Sigmoid colon (tissue), 7 donors: ENCODE measurements at places on chromosomes 2 and 18. TPM values are rescaled to one million over a fixed set of nuclear protein-coding genes. Genes with fewer than 3 reads are reported as not detected.

RAB17 gene
- 0.33 TPM for total RNA-seq

ST8SIA5 gene
- 0.33 TPM for total RNA-seq

- peak; percentile 77 for DNase-seq
Measured at GRCh38 chr18:79965119-79965902, 868 bp downstream of the HSBP1L1 start.

DNA sequence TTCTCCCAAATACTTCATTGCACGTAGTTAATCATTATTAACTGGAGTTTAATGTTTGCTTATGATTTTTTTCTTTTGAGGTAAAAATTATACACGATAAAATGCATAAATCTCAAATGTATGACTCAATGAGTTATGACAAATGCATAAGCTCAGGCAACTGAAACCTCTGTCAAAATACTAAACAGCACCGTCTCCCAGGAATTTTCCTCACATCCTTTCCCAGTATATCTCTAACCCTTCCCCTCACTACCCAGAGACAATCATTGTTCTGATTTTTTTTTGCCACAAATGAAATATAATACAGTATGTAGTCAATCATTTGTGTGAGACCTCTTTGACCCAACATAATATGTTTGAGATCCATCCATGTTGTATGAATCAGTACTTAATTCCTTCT, 606.5 kb downstream of the CPS1 start:
- DNase-seq: no peak

- no peak for DNase-seq
Measured at GRCh38 chr2:144211826-144212225, 308.1 kb downstream of the ZEB2 start.

HAAO gene
- 3.9 TPM for total RNA-seq

C1QL2 gene
- not detected for total RNA-seq

RAMP1 gene
- 324 TPM for total RNA-seq

GRCh38 chr18:47754311-47755101, 176.0 kb downstream of the SMAD2 start:
- DNase-seq: no peak

DNA sequence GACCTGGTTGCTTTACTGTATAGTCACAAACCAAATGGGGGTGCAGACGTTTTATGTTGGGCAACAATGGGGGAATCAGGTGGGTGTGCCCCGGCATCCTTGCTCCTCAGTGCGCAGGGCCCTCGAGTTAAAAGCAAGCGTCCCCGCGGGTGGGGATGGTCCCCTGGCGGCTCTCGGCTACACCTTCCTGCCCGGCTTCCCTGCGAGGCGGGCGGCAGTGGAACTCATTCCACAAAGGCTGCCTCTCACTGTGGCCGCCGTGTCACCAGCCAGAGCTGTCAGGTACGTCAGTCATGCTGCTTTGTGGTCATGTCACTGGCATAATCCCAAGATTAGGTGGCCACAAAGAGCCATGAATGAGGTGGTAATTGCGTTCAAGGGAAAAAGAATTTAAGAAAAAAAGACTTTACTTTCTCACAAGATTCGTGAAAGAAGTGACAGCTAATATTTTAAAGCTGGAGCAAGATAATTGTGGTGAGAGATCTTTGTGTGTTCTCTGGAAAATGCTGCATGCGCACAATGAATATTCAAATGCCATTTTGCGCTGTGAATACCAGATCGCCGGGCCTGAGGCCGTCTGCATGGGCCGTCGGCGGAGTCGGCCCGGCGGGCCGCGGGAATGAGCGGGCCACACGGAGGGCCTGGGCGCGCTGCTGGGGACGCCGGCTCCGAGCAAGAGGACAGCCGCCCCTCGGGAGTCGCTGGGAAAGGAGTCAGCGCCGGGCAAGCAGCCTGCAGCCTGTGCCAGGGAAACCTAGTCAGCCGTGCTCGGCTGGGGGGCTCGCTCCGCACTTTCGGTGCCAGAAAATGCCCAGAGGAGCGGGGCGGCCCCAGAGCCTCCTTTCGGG, 82.3 kb upstream of the LDLRAD4 start:
- no peak for DNase-seq

ADAM23 gene
- 2.1 TPM for total RNA-seq

MPP4 gene
- 0.36 TPM for total RNA-seq

GRCh38 chr2:47528874-47529273, 125.9 kb downstream of the MSH2 start:
- no peak for DNase-seq

- no peak for DNase-seq
Measured at GRCh38 chr2:46569061-46569560, 89.7 kb downstream of the TMEM247 start.

APCDD1 gene
- 8.9 TPM for total RNA-seq

TTN gene
- 20.2 TPM for total RNA-seq

DNA sequence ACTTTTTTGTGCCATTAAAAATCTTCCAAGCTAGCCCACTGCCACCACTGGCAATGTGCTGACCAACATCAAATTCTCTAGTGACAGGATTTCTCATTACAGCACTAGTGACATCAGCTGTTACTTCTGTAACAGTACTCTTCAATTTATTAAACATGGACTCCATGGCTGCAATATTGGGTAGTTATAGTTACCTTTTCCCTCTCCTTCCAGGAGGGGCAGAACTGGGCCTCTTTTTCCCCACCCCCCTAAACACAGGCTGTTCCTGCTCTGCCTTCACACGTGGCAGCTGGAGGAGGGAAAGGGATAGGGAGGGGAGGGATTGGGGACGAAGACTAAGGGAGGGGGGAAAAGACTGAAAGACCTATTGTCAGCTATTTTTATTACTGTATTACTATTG, 38.1 kb downstream of the TRAK2 start:
- no peak for DNase-seq

- DNase-seq: no peak
Measured at GRCh38 chr2:217048730-217049129, 188.9 kb upstream of the TNP1 start.

TUBA4B gene
- not detected for total RNA-seq

DNA sequence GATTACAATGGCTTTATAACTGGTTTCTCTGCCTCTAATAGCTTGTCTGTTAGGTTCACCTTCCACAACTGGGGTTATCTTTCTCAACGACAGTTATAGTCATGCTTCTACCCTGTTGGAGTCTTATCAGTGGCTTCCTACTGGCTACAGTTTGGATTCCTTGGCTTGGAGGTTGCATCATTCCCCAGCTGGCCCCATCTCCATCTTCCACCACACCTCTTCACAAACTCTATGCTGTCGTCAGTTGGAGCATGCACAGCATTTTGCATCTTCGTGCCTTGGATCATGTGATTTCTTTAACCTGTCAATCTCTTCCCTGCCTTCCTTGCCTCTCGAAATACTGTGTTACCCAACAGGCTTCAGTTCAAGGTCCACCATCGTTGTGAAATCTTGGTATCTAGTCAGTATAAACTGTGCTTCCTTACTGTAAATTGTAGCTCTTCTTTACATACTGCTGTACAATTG, 316.3 kb upstream of the CXCR4 start:
- no peak for DNase-seq

DNA sequence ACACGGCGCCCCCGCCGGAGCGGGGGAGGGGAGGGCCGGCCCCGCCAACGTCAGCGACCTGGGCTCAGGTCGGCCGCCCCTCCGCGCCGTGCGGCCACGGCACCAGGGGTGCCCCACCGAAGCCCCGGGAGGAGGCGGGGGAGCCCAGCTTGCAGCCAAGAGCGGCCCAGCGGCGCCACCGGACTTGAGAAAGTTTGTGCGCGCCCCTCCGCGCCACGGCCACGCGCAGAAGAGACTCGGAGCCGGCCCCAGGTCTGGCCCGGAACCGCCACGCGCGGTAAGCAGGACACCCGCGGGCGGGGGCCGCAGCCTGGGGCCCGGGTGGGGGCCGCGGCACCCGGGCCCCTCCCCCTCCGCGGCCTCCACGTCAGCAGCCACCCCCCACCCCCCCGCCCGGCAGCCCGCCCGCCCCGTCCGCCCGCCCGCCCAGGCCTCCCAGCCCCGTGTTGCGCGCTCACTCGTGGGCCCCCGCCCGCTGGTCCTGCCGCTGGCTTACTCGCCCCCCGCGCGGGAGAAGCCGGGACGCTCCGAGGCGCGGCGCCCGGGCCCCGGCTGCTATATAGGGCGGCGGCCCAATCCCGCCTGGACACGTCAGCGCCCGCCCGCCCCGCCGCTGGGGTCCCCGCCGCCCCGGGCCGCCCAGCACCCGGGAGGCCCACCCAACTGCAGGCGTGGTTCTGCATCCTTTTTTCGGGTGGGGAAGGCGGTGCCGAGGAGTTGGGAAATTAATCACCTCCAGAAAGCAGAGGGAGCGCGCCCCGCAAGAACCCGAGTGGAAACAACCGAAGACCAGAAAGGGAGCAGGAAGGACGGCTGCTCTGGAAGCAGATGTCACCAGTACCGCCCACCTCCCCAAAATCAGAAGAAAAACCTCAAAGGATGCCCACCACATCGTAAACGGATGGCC, 42.9 kb downstream of the HDLBP start:
- DNase-seq: peak; percentile 92

VSNL1 gene
- total RNA-seq: 0.36 TPM

DNA sequence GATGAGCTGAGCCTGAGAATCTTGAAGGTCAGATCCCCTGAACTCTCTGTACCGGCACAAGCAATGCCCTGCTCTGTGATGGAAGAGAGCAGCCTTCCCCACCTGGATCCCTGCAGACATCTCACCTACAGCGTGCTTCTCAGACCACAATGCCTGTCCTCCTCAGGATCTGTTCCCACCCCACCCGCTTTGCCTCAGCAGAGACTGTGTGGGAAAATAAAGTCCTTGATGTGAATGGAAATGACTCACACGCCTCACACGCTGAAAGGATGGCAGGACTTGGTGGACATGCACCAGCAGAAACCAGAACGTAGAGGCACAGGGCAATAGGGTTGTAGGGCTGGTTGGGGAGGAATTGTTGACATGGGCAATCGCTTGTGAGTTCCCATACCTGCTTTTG, 117.9 kb upstream of the POU3F3 start:
- DNase-seq: no peak

- DNase-seq: no peak
Measured at GRCh38 chr2:197161774-197162173, 148.8 kb downstream of the ANKRD44 start.

- no peak for DNase-seq
Measured at GRCh38 chr2:119350311-119350998, 16.2 kb downstream of the C2orf76 start.

DNA sequence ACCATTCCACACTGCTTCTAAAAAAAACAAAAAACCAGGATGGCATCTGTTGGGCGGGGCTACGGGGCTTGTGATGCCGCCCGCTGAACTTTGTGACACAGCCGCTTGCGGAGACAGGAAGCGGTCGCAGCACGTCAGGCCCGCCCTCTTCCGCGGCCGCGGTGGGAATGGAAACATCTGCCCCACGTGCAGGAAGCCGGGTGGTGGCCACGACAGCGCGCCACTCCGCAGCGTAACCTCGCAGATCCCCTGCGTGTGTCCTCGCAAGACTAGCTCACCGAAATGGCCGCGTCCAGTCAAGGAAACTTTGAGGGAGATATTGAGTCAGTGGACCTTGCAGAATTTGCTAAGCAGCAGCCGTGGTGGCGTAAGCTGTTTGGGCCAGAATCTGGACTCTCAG, 168.5 kb downstream of the SUCLG1 start:
- peak; percentile 60 for DNase-seq

DNA sequence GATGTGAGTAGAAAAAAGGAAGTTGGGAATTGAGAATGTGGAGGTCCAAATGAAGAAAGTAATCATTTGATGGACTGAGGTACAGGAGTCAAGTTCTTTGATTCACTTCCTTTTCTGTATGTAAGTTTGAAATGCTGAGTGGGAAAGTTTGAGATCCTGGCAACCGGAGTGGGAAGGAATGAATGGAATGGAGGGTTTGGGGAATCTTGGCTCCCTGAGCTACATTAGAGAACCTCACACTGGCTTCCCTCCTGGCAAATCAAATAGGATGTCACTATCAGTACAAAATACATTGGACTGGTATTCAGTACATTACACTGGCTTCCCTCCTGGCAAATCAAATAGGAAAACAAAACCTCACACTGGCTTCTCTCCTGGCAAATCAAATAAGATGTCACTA, 9.8 kb upstream of the RNF138 start:
- no peak for DNase-seq

DNA sequence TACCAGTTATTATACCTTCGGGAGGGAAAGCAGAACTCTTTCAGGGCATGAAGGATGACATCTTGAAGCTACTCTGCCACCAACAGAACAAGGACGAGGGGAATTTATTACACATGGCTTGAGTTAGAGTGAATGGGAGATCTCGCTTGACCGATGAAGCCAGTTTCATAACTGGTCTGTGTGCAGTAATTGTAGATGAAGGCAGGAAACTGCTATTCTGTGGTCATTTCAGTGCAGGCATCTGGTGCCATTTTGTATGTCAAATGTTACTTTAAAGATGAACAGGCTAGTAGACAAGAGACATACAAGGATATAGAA, 20.5 kb downstream of the GREB1 start:
- DNase-seq: no peak

SLC5A7 gene
- total RNA-seq: 1.9 TPM

GRCh38 chr2:173132531-173132930, 56.9 kb downstream of the MAP3K20 start:
- no peak for DNase-seq

DNA sequence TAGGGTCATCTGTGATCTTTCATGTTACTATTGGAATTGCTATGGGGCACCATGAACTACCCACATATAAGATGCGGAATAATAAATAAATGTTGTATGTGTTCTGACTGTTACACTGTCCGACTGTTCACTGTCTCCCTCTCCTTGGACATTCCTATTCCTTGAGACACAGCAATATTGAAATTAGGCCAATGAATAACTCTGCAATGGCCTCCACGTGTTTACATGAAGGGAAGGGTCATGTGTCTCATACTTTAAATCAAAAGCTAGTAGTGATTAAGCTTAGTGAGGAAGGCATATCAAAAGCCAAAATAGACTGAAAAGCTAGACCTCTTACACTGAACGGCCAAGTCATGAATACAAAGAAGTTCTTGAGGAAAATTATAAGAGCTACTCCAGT, 751.3 kb downstream of the SOCS6 start:
- no peak for DNase-seq

STEAP3 gene
- 2.8 TPM for total RNA-seq

- DNase-seq: peak; percentile 26
Measured at GRCh38 chr2:109439390-109439786, 174.4 kb downstream of the SEPTIN10 start.

- no peak for DNase-seq
Measured at GRCh38 chr2:152894051-152894450, 175.6 kb downstream of the ARL6IP6 start.

- no peak for DNase-seq
Measured at GRCh38 chr18:1438458-1438910, 533.8 kb downstream of the ADCYAP1 start.

GRCh38 chr2:2188941-2189340, 142.1 kb downstream of the MYT1L start:
- no peak for DNase-seq

DNA sequence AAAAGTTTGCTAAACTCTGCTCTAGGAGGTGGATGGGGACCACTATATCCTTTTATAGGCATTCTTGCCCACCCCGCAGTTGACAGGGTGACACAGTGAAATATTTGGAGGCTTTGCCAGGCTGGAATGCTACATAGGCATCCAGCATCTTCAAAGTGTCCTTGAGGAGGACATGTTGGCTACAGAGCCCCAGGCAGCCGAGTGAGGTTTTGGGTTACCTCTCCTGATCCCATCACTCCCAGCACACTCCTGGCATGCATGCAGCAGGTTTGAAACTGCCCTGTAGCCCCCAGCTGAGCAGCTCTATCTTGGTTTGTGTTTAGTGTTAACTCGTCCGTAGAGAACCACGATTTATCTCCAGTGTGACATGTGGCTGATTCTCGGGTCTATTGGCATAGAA, 7.3 kb downstream of the FOSL2 start:
- no peak for DNase-seq
